Frontal cortex (tissue), 4 donors: ENCODE measurements at places on chromosomes 16 and 17.

DNA sequence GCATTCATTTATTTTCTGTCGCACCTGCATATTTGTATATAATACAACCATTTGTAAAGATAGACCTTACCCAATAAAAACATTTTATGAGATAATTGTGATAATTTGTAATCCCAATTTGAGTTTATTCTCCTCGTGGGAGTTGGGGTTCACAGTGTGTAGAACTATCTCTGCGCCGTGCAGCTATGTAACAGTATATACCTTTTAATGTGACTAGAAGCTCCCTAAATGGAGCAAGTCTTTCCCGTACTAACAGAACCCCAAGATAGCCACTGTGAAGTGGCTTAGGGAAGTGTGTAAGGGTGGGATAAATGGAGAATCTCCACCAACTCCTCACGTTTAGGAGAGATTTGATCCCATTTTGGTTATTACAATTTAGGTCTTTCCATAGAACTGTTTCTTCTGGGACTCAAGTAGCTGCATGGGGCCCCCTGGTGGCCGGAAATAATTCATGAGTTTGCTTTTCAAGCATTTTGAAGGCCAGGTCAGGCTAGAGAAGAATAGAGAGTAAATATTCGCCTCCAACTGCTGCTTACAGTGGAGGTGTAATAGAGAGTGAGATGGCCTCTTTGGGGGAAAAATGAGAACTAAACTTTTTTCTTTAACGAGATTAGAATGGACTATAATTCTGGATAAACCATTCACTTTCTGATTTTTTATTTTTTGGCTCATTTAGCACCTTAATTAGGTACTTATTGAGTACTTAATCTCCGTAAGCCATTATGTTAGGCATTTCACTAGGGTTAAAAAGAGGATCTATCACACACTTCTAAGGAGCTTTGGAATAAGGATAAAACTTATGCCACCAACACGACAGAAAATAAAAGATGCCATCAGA, 4.5 kb downstream of the TMEM100 start:
- DNase-seq = no peak

DNA sequence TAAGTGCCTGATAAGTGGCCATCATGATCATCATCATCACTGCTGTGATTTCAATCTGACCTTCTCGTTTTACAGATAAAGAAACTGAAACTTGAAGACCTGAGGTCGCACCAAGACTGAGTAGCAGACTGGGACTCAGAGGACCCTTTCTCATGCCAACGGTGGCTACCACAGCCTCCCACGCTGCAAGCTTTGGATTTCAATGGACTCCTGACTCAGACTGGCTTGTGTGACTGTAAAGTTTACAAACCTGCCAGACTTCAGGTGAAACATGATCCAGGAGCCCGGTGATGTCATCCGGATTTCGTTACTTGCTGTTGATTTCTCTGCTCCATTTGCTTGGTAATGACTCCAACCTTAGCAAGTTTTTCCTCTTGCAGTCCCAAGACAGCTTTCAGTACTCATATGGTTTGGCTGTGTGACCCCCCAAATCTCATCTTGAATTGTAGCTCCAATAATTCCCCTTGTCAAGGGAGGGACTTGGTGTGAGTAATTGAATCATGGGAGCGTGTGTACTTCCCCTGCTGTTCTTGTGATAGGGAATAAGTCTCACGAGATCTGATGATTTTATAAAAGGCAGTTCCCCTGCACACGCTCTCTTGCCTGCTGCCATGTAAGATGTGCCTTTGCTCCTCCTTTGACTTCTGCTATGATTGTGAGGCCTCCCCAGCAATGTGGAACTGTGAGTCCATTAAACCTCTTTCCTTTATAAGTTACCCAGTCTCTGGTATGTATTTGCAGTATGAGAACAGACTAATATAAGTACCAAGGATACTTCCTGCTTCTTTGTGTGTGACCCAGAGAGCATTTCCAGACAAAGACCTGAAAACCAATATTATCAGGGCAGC, 26.7 kb upstream of the IRX6 start:
- no peak for DNase-seq

DNA sequence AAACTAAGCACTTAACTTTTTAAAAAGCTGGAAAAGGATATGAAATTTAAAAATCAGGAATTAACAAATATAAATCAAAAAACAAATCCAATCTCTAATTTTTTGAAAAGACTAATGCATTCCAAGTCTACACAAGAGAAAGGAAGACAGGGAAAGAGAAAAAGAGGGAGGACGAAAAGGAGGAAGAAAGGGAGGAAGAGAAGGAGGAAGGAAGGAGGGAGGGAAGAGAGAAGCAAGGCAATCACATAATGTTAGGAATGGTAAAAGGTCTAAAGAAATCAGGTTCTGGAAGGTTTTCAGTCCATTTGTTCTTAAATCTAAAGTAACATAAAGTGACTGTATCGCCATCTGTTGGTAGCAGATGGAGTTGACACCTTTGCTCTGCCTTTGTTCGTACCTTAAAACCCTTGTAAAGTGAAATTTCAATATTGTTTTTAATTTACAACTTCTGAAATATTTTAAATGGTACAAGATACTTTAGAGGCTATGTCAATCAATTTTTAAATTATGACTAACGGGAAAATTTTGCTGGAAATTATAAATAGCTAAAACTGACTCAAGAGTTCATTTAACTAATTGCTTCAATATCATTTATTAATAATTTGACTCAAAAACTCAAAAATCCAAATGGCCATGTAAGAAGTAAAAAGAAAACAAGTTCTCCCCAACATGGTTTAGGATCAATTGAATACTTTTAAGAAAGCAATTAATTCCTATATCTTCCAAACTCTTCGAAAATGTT, 20.4 kb upstream of the CDYL2 start:
- DNase-seq = no peak

GRCh38 chr16:59514651-59515050, 780.5 kb upstream of the GOT2 start:
- no peak for DNase-seq

GRCh38 chr17:74808714-74809430, 32.7 kb upstream of the NAT9 start:
- no peak for DNase-seq

- DNase-seq = no peak
Measured at GRCh38 chr17:63571632-63572310, 21.5 kb downstream of the DCAF7 start.

GRCh38 chr17:29731589-29731929, 108.8 kb upstream of the CORO6 start:
- DNase-seq = no peak

- DNase-seq = no peak
Measured at GRCh38 chr16:1597154-1597553, 14.7 kb downstream of the IFT140 start.

- DNase-seq = no peak
Measured at GRCh38 chr16:69108064-69108904, 2.8 kb downstream of the HAS3 start.

DNA sequence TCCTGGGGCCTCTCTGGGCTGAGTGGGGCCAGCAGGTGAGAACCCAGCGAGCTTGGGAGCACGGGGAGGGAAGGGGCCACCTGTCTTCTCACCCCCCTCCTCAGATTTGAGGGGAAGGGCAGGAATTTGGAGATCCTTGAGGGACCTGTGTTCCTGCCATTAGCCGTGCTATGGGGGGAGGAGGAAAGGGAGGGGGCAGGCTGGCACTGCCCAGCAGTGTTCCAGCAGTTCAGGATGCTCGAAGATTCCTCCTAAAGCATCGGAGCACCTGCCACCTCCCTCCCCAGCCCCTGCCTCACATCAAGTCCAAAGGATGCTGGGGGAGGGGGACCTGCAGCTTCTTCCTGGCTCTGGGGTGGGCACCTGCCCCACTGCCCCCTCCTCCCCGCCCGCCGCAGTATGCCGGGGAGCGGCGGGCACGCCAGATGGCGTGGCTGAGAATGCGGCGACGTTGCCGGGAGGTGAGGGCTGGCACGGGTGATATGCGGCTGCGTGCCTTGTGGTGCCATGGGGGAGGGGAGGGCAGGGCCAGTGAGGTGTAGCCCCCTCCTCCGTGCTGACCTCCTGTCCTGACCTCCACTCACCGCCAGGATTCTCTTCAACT, 4.7 kb upstream of the NEUROD2 start:
- DNase-seq = no peak

DNA sequence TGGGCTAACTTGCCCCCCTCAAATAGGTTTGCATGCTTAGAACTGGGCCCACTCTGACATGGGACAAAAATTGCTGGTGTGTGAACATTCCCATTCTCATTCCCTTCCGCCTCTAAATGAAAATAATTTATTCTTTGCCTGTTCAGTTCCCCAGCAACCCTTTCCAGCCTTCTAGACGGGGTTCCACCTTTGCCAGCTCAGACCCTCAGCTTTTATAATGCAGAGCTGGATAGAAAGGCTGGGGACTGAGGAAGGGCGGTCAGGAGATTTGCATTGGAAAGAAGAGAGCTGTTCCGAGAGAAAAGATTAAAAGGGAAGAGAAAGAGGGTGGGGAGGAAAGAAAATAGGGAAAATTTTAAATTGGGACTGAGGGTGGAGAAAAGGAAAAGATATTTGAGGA, 151.1 kb upstream of the WSCD1 start:
- DNase-seq = no peak

DNA sequence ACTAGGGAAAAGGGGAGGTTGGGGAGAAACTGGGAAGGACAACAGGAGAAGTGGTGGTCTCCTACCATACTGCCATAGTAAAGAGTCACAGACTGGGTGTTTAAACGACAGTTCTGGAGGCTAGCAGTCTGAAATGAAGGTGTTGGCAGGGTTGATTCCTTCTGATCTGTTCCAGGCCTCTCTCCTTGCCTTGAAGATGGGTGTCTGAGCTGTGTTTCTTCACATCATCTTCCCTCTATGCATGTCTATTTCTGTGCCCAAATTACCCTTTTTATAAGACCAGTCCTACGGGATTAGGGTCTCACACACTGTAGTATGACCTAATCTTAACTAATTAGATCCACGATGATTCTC, 79.8 kb upstream of the TMEM97 start:
- no peak for DNase-seq

DNA sequence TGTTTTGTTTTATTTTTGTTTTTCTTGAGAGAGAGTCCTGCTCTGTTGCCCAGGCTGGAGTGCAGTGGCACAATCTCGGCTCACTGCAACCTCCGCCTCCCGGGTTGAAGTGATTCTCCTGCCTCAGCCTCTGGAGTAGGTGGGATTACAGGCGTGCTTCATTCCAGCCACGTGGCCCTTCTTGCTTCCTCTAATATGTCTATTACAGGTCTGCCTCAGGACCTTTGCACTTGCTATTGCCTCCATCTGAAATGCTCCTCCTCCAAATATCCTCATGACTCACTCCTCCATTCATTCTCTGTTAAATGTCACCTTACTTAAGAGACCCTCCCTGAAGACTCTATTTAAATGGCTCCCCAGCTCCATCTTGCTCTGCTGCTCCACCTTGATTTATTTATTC, 39.0 kb downstream of the LYRM9 start:
- DNase-seq = no peak

DNA sequence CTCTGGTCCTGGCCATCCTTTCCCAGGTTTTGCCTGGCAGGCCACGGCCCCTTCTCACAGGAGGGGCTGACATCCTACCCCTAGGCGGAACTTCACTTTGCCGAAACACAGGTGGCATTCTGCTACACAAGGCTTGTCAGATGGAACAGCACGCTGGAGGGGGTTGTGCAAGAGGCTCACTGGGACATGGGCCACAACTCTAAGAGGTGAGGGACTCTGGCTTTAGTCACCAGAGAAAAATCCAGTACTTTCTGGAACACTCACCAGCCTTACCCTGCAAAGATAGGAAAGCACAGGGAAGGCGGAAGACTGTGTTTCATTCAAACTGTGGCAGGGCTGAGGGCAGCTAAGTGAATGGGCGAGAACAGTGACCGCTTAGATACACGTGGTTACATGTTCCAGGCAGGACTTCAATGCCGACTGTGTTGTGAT, 18.3 kb downstream of the CDC42EP4 start:
- no peak for DNase-seq

- no peak for DNase-seq
Measured at GRCh38 chr17:73652886-73653480, 8.7 kb upstream of the SDK2 start.

GRCh38 chr16:24156777-24157176, 99.4 kb upstream of the CACNG3 start:
- no peak for DNase-seq

- DNase-seq = no peak
Measured at GRCh38 chr17:77555741-77556291, 402.7 kb upstream of the TNRC6C start.

DNA sequence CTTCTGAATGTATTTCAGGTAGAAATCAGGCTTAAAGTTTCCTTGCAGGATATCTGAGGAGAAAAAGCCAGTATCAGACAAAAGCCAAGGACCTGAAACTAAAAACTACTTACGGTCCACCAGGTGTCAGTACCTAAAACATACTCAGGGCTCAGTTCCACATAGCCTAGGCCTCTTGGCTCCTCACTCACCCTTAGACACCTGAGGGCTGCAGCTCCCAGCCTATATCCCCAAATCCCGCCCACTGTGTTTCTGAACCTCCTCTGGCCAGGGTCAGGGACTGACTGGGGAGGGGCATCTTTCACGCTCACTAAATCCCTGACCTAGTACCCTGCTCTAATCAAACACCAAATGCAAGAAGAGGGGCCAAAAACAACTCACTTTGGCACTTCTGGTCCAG, 8.8 kb upstream of the ROGDI start:
- no peak for DNase-seq

GRCh38 chr17:73391331-73392265, 79.8 kb upstream of the CDC42EP4 start:
- no peak for DNase-seq

GRCh38 chr17:81394377-81394920, 808 bp upstream of the BAHCC1 start:
- no peak for DNase-seq

GRCh38 chr16:6453742-6454141, 878.9 kb upstream of the RBFOX1 start:
- DNase-seq = no peak

GRCh38 chr16:52727849-52728248, 180.9 kb upstream of the TOX3 start:
- DNase-seq = no peak

GRCh38 chr17:14201988-14202380, 34.7 kb downstream of the CDRT15 start:
- no peak for DNase-seq

- no peak for DNase-seq
Measured at GRCh38 chr16:60729051-60729450, 1307.2 kb downstream of the CDH8 start.

GRCh38 chr17:4155980-4156620, 13.1 kb downstream of the CYB5D2 start:
- no peak for DNase-seq

- DNase-seq = no peak
Measured at GRCh38 chr17:231191-231965, 49.9 kb upstream of the DOC2B start.
